ENCODE measurements at places on chromosomes 7 and 10. TPM values are rescaled to one million over a fixed set of nuclear protein-coding genes. Genes with fewer than 3 reads are reported as not detected.

- no peak for DNase-seq
- no peak overlapping the region for H3K27ac ChIP-seq
- no peaks in the 10 kb centered on the region for H3K36me3 ChIP-seq
- no peak overlapping the region for H3K4me3 ChIP-seq
These were observed 87.4 kb upstream of the ITGB1 start for GRCh38 chr10:33045421-33045820.

DNA sequence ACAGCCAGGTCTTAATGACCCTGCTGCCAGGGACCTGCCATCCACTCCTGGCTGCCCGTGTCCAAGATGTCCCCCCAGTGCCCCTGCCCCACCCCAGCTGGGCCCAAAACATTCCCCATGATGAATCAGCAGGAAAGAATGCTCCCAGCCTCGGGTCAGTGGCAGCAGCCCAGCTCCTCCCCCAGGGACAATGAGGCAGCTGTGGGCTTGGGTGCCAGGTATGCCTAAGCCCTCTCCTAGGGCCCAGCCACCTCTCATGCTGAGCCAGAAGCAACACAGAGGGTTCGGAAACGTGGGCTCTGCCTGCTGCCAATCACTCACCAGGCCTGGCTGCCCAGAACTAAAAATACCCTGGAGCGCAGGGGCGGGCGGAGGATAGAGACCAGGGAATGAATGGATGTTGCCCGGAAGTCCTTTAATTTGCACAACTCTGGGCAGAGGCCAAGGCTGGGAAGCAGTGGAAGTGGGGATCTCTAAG, 1.5 kb upstream of the LOXL4 start:
- peak overlapping the region; percentile 80 for H3K4me3 ChIP-seq
- peaks cover 35% of the 10 kb centered on the region for H3K4me1 ChIP-seq
- H3K27me3 ChIP-seq, result peaks cover 68% of the 10 kb centered on the region
- no peaks in the 10 kb centered on the region for H3K36me3 ChIP-seq

- no peak overlapping the region for H3K27ac ChIP-seq
- H3K36me3 ChIP-seq, result no peaks in the 10 kb centered on the region
These were observed 465.5 kb upstream of the KLF6 start for GRCh38 chr10:4250587-4250887.

GRCh38 chr10:55466806-55467504, 665.9 kb upstream of the PCDH15 start:
- no peaks in the 10 kb centered on the region for H3K36me3 ChIP-seq
- no peak for DNase-seq
- H3K27me3 ChIP-seq, result no peaks in the 10 kb centered on the region

GRCh38 chr7:97005183-97006054, at the start of gene DLX6:
Gene DLX6, plus strand, starts transcription at chr7:97005553. Its CDS starts 425 bp downstream, at chr7:97005978.
- peak within 1 kb of the TSS; percentile 81 for H3K27ac ChIP-seq
- peaks cover 91% of the 10 kb centered on the region for H3K27me3 ChIP-seq
- peaks cover 19% of the 10 kb centered on the region for H3K36me3 ChIP-seq
- peak within 1 kb of the TSS; percentile 95 for H3K4me3 ChIP-seq
- H3K4me1 ChIP-seq, result peaks cover 17% of the 10 kb centered on the region
- DNase-seq, result peak; percentile 91

The KCP gene
- 4.2 TPM for total RNA-seq

The NPSR1 gene
- not detected for total RNA-seq

The SRRM3 gene
- total RNA-seq, result 8.4 TPM

The FAM241B gene
- total RNA-seq, result 8.8 TPM

The SLC16A12 gene
- 3.7 TPM for total RNA-seq
